ENCODE measurements at places on chromosomes 6 and 20.

GRCh38 chr20:11980263-11980662 is 62.6 kb downstream of the BTBD3 start:
- DNase-seq = no peak

DNA sequence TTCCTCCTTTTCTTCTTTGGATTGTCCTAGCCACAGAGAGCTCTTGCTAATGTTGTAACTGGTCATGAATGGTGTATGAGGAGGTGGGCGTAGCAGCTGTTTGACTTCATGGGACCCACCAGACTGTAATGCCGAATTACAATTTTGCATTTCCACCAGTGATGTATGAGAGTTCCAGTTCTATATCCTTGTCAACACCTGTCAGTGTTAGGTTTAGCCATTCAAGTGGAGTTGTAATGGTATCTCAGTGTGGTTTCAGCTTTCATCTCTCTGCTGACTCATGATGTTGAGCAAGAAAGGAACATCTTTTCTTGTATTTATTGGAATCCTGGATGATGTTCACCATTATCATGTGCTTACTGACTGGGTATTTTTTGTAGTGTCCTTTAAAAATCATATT is 5.1 kb downstream of the IGF2R start:
- DNase-seq = no peak

DNA sequence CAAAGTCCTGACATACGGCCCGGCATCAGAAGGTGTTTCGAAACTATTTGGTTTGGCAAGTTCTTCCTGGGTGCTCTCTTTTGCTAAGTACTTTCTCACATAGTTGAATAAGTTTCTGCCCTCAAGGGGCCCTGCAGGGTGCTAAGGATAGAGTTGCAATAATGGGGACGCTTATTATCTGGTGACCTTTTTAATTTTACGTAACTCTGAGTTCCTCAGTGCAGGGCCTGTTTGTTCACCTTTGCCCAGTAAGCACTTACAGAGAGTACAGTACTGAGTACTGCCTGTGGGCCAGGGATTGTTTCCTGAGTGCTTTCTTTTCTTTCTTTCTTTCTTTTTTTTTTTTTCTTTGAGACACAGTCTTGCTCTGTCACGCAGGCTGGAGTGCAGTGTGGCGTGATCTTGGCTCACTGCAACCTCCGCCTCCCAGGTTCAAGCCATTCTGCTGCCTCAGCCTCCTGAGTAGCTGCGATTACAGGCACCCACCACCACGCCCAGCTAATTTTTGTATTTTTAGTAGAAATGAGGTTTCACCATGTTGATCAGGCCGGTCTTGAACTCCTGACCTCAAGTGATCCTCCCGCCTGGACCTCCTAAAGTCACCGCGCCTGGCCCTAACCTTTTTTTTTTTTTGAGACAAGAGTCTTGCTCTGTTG is 4.5 kb upstream of the PXMP4 start:
- no peak for DNase-seq

- DNase-seq = no peak
These were observed 449.6 kb downstream of the KIF16B start for GRCh38 chr20:16123623-16124022.

DNA sequence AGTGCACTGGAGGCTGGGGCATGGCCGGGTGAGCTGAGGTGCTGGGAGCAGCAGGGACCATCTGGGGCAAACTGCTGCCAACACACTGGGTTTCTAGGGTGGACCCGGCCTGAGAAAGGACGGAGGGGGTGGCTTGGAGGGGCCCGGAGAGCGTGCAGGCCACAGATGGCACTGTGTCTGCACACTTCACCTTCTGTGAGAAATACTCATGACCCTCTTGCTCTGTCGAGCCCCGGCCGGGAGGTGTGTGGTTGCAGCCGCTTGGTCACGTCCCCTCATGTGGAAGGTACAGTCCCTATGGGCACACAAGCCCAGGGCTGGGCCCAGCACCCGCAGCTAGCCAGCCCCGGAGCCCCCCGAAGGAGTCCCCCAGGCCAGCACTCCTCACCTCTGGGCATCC is 59.7 kb downstream of the RBM38 start:
- no peak for DNase-seq

DNA sequence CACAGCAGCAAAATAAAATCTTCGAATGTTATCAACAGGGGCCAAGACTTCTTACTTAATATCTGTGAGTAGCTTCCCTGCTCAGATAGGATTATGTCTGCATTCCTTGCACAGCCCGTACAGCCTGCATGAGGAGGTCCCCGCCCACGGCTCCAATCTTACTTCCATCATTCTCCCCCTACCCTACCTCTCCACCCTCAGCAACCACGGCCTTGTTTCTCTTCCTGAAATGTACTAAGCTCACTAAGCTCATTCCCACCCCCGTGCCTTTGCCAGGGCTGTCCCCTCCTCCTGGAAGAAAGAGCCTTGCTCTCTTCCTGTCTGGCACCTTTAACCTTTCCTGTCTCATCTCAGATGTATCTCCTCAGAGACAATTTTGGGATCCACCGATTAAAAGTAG is 120.4 kb downstream of the BCAS1 start:
- no peak for DNase-seq

DNA sequence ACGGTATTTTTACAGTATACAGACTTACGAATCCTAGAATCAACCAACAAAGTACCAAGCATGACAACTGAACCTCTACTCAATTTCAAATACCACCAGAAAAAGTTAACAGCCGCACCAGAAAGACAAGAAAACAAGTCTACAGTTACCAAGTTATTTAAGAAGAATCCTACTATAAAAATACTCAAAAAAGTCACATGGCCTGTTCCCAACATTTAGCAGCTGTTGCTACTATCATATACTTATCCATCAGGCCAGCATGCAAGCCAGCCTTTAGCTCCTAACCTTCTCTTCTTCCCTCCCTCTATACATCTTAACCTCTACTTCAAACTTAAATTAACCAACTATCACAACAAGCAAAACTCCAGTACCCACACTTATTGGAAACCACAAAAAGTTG is 1.9 kb downstream of the SYNCRIP start:
- DNase-seq = no peak

- no peak for DNase-seq
These were observed 364.3 kb upstream of the HSF2 start for GRCh38 chr6:122035173-122035572.

DNA sequence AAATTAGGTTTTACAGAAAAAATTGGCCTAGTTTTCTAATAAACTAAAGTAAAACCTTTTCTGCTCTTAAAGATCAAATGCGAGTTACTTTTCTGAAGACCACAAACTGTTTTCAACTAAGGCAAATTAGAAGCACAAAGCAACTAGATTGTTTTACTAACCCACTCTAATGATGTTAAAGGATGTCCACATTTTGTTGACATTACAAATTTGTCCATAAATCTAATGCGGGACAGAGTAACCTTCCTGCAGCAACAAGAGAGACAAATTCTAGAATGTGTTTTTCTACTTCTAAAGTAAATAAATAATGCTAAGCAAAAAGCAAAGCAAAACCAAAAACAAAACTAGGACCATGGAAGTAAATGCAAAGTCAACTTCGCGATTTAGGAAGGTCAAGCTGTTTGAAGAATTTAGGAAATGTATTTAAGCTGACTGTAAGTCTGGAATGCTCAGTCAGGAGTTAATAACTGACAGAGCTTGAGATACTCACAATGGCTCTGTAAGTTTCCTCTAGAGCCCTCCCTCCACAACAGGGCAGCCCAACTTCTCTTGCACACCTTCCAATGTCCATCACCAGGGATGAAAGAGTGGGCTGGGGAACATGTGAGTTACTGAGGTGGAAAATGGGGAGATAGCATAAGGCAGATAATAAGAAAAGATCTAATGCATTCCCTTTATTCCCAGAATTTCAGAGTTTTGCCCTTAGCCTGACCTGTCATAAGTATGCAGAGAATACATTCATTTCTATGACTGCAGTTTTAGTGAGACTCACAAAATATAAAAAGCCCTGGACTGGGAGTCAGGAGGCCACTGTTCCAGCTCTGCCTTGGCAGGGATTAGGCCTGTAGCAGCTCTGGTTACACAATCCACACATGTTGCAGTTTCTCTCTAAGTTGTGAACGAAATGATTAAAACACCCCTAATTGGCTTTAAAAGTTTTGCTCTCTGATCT is 158.8 kb downstream of the FOXA2 start:
- DNase-seq = no peak

- no peak for DNase-seq
These were observed 58.0 kb downstream of the IRAK1BP1 start for GRCh38 chr6:78925317-78925716.

- no peak for DNase-seq
These were observed 81.0 kb downstream of the SMLR1 start for GRCh38 chr6:130908188-130908587.

GRCh38 chr20:10674684-10675449 is 1.1 kb upstream of the JAG1 start:
- DNase-seq = no peak

DNA sequence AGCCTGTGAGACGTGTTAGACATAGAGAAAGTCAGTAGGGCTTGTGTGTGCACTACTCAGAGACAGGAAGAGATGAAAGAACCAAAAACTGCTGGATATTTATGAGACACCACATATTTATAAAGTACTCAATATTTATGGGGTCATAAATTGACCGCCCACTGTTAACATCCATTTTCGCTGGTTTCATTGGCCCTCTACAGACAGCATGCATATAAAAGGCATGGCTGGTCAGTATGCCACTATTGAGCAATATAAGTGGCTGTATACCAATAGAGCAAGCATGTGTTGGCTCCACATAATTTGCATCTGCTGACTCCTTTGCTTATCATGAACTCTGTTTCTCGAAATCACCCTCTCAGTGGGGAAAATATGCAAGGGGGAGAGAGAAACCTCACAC is 110.3 kb upstream of the BTN3A2 start:
- DNase-seq = no peak

GRCh38 chr6:153183925-153184324 is 52.8 kb upstream of the RGS17 start:
- no peak for DNase-seq

- DNase-seq = peak; percentile 51
These were observed 31.8 kb upstream of the PTPN1 start for GRCh38 chr20:50478162-50478990.

DNA sequence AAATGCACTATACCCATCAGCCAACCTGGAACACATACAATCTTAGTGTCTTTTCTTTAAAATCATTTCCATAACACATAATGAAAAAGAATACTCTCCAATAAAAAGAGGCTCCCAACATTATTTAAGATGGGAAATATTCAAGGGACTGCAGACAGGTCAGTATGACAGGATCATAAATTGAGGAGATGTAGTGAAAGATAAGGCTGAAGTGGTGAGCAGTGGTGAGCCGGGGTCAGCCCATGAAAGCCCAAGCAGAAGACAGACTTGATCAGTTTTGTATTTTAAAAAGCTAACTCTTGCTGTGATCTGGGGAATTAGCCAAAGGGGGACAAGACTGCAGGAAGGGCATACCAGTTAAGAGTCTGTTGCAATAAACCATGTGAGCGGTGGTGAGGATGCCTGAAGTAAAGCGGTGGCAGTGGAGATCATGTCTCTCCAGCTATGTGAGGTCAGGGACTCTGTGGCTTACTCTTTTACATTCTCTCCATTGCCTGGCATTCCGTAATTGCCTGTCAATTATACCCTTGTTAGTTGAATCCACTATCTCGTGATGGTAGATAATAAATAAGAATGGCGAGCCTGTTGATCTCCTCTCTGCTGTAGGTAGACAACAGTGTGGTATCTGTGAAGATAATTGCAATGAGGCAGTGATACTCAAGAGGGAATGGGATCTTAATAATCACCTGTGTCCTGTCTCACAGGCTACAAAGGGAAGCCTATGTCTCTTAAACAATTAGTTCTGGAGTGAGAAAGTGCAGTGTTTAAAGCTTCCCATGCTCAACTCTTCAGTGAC is 97.4 kb downstream of the FILIP1 start:
- no peak for DNase-seq

GRCh38 chr6:93900142-93900541 is 480.8 kb upstream of the EPHA7 start:
- no peak for DNase-seq

GRCh38 chr6:165999279-165999678 is 168.4 kb downstream of the TBXT start:
- no peak for DNase-seq

All from CD4-positive, CD25-positive, alpha-beta regulatory T cell (primary cell).